MCF 10A (cell line): ENCODE measurements at places on chromosomes 2 and 18.

DNA sequence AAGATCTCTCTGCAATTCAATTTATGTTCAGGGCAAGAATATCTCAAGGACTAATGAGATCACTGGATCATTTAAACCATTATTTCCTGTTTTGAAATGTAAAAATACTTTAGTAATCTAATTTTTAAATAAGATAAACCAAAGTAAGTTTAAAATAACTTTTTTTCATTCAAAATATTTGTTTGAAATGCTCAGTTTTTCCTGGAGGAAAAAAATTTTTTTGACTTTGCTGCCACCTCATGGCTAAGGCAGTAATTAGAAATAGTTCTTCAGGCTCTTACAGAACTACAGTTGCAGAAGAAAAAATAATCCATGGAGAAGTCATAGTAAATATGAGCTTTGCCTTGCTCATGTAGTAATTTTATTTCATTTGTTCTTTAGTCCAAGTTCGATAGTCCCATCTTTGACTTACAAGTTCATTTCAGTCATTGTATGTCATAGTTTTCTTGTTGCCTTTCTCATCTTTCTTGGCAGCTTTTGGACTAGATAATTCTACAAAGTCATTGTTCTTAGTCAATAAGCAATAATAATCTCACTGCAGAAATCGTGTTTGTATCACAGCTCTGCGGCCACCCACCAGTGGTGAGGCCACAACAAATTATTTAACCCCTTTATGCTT lies 127.4 kb downstream of the DPP4 start:
- peak; percentile 40 for DNase-seq

- DNase-seq, result no peak
Observed at GRCh38 chr2:124538549-124538948, 513.5 kb downstream of the CNTNAP5 start.

- no peak for DNase-seq
Observed at GRCh38 chr2:158131919-158132566, 30.4 kb downstream of the UPP2 start.

GRCh38 chr18:42341423-42341822 lies 386.4 kb downstream of the PIK3C3 start:
- no peak for DNase-seq

DNA sequence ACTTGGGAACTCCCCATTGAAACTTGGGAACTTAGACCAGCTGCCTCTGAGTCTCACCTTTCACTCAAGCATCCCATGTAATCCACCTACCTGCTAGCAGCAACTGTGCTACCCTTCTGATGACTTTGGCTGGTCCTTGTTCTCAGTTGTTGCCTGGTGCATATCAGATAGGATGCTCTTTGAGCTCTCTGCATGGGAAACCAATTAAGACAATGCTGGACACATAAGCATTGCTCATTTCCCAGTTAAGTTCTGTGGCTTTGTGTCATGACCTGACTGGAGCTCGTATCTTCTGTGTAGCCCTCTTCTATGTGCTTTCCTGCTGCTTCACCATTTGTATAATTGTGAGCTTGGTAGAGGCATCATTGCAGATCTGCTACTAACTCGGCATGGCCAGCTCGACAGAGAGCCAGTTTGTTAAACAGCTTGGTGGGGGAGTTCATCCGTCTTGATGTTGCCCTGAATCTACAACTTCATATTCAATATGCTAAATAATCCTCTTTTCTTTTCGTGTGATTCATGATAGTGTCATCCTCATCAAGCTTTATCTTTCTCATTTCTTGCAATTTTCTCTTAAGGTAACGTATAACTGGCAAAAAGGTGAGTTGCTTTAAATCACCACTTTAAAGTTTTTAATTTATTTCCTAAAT lies 447.5 kb upstream of the SLC14A2 start:
- peak; percentile 38 for DNase-seq

DNA sequence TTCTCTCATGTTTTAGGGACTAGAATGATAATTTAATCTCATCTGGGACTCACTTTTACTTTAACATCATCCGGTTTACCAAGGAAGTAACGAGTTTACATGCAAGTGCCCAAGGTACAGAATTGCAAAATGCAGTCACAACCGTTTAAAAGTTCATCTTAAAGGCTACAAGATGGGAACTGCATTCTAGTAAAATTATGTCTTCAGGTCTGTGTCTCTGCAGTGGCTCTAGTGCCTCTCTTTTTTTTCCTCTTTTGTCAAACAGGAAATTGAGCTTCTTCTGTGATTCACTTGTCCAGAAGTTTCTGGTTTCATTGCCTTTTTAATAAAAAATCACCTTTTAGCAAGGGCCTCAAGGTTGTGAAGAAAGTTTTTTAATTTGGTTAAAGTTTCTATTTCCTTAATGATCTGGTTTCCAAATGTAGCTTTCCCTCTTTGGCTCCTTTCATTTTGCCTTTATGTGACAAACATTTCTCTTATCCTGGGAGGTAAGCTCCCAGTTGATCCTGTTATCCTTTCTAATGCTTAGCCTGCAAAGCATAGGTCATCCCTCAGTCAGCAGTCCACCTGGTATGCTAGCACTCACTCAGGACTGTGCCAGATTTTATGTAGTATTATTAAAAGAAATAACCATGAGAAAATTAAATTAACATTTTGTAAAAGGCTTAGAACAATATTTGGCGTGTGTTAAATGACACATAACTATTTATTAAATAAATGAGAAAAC lies 2.4 kb downstream of the GLS start:
- peak; percentile 28 for DNase-seq

DNA sequence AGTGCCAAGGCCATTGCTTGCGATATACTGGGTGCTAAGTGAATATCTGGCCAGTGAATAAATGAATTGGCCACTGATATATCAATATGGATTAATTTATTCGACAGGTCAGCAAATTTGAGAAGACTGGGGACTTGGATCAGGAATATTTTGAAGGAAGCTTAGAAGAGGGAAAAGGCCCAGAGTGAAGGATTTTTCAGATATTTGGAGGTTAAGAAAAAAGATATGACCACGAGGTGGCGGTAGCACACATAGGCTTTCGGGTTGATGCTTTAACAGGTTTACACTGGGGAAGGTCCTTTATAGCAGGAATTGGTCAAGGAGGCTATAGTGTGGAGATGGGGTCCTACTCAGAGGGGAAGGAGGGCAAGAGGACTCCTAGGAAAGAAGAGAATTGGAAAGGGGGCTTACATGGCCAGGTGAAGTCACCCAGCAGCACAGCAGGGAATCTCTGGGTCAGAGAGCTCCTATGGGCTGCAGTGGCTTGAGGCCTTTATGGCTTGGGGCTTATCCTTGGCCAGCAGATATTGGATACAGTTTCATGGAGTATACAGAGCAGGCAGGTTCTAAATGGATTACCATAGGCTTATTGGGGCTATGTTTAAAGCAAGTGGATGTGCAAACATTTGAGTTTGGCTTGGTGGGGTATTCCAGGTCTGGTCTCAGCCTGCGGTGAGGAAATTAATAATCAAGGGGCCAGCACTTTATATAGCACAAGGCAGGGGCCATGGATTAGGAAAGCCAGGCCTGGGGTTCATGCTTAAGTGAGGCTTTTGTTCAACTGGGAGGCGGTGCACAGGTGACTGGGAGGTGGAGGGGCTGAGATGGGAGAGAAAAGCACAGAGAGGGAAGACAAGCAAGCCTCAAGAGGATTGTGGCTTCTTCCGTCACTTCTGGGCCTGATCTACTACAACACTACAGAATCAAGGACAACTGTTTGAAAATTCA lies 9.7 kb downstream of the IL1RN start:
- DNase-seq, result peak; percentile 52

GRCh38 chr2:36427790-36428243 lies 72.2 kb downstream of the CRIM1 start:
- no peak for DNase-seq

DNA sequence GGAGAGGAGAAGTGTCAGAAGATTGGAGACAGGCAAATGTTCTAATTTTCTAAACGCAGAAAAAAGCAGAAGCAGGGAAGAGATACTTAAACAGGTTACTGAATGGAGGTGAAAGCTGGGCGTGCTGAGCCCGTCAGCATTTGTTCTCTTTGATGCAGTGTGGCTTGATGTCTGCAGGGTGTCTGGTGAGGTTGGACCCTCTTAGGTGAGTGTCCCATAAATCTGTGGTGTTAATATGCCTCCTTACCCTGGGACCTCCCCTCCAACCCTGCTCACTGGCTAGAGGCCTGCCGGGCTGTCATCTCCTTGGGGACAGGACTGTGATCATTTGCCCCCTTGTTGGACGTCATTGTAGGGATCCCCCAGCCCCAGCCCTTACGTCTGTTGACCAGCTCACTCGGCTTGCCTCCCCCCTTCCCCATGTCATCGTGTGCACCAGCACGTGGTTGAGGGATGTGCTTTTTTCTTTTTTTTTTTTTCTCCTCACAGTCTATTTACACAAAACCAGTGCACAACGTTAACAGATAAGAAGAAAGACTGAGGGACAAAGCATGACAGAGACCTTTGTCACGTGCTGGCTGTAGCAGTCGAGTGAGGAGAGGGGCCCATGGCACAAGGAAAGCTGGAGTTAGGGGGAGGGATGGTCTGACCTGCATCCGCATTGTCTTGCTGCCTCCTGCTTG lies 56.4 kb downstream of the NCK2 start:
- no peak for DNase-seq

- DNase-seq, result peak; percentile 57
Observed at GRCh38 chr2:27356056-27356381, 545 bp downstream of the GTF3C2 start.

DNA sequence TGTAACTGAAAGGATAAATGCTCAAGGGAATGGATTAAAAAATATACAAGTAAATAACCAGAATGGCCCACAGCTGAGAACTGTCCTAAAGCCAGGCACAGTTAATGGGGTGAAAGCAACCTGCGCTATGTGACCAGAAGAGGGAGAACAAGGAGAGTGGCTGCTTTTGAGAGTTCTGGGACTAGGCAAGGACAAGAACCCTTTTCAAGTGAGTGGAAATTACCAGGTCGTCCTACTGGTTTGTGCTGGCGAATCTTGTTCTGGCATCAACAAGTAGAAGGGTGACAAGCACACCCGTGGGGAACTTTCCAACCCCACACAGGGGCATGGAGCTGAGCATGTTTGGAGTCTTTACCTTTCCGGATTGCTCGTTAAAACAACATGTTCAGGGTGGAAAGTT lies 82.8 kb downstream of the TMEM17 start:
- peak; percentile 32 for DNase-seq

DNA sequence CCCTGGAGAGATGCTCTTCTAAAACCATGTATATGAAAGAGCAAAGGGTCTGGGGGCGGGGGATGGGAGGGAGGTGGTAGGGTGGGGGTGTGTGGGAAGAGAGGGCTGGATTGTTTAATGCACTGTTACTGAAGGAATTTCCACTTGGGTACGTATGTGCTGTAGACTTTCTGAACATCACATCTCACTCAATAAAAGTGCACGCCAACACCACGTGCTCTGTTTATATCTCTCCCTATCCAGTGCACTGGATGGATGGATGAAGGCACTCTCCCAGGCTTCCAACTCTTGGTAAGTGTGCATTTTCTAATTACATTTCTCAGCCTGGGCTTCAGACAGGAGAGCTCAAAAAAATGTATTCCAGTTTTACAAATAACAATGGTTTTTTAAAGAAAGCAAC lies 184.3 kb upstream of the SIX2 start:
- no peak for DNase-seq

DNA sequence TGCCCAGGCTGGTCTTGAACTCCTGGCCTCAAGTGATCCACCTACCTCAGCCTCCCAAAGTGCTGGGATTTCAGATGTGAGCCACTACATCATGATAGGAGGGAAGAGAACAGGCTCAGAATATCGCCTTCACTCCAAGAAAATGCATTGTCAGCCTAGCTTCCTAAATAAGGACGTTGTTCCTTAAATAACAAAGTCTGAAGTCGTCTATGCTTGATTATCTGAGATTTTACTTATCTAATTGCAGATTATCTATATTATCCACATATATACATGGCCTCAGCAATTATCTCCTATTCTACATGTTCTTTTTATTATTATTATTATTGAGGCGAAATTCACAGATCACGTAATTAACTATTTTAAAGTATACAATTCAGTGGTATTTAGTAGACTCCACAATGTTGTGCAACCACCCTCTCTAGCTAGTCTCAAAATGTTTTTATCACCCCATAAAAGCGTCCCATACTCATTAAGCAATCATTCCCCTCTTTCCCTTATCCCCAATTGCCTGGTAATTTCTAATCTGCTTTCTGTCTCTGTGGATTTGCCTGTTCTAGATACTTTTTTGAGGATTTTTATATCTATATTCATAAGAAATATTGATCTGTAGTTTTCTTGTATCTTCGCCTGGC lies 95.1 kb upstream of the RFX8 start:
- no peak for DNase-seq

- no peak for DNase-seq
Observed at GRCh38 chr2:9618410-9618809, 12.4 kb downstream of the YWHAQ start.
